Endothelial cell of umbilical vein (primary cell): ENCODE measurements at places on chromosomes 11 and 22. TPM values are rescaled to one million over a fixed set of nuclear protein-coding genes. Genes with fewer than 3 reads are reported as not detected.
A peak's percentile ranks its signal among the peaks of the same experiment; 100 is the strongest.

DNA sequence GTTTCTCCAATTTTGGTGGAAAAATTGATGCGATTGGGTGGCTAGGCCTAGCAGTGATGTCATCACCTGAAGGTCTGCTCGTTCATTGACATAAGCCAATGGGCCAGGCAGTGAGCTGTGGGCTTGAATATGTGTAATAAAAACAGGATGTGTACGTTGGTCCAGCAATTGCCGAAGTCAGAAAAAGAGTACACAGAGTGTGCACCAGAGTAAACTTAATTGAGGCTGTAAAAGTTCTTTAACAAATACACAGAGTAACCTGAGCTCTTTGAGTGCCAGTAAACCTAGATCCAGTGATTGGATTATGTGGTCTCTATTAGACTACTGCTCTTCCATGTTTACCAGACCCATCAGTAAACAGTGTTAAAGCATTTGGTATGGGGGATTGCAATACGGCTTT is 13.0 kb upstream of the GLYATL1 start:
- DNase-seq: no peak

GRCh38 chr11:80388130-80388529 is 947.3 kb upstream of the TENM4 start:
- no peak for DNase-seq

GRCh38 chr11:125360066-125360465 is 136.0 kb downstream of the FEZ1 start:
- no peak for DNase-seq

DNA sequence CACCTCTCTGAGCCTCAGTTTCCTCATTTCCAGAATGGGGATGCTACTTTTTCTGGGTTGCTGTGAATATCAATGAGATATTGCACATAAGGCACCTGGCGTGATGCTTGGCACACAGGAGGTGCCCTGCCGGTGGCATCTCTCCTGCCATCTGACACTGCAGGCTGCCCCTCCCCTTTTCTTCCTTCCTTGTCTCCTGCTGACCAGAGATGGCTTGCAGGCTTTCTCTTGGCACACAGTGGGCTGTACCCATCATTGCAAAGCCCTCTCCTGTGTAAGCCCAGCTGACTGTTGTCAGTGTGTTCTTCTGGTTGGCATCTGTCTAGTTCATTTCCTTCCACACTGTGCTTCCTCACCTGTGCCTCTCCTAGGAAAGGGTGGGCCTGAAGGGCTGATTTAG is 91.7 kb downstream of the MYO18B start:
- no peak for DNase-seq

- DNase-seq: no peak
Observed at GRCh38 chr11:70158201-70158600, 44.9 kb upstream of the FADD start.

DNA sequence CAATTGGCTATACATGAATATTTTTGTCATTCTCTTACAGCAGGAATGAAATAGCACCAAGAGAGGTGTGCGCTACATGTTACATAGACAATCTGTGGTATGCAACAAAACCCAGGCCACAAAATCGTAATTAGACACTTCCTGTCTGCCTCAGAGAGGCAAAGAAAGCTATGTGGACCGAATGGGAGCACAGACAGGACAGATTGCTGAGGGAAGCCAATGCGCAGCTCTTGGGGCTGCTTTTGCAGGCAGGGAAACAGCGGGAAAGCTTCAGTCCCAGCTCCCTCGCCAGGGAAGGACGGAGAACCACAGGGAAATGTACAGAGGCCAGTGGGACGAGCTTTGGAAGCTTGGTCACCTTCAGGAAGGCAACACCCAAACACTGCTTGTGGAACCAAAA is 40.9 kb downstream of the SERPINH1 start:
- peak; percentile 21 for DNase-seq

DNA sequence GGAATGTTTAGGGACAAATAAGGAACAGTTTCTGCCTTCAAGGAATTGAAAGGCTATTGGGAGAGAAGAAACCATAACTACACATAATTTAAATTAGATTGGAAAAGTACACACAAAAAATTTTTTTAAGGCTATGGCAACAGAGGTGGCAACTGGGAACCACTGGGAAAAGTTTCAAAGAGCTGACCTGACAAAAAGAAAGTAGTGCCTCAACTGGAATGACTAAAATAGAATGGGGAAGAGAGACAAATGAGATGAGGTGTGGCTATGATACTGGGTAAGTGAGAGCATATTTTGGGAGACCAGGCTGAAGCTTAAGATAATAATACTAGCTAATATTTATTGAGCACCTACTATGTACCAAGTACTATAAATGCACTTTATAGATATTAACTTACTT is 2.9 kb upstream of the AKIP1 start:
- no peak for DNase-seq

KRTAP5-5 gene
- not detected in 2 replicates for total RNA-seq

- no peak for DNase-seq
Observed at GRCh38 chr11:114566276-114566675, 6.6 kb upstream of the NXPE1 start.

FJX1 gene
- total RNA-seq: 23.7 and 26.6 TPM in 2 replicates

- peak; percentile 31 for DNase-seq
Observed at GRCh38 chr22:41237707-41238569, 2.8 kb downstream of the CHADL start.

DNA sequence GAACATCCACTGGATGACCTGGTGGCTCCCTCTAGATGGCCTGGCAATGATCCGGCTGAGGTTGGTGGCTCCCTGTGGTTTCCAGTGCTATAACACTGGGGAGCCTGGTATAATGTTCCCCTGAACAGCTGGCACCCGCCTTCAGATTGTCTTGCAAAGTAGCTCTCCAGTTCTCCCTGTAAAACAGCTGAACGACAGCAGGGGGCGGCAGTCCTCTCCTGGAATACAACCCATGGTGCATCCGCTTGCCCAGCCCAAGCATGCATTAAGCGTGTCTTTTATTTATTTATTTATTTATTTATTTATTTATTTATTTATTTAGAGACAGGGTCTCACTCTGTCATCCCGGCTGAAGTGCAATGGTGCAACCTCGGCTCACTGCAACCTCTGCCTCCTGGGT is 258.9 kb downstream of the BUD13 start:
- peak; percentile 78 for DNase-seq

GRCh38 chr11:36532941-36533601 is 23.0 kb upstream of the TRAF6 start:
- DNase-seq: no peak

DNA sequence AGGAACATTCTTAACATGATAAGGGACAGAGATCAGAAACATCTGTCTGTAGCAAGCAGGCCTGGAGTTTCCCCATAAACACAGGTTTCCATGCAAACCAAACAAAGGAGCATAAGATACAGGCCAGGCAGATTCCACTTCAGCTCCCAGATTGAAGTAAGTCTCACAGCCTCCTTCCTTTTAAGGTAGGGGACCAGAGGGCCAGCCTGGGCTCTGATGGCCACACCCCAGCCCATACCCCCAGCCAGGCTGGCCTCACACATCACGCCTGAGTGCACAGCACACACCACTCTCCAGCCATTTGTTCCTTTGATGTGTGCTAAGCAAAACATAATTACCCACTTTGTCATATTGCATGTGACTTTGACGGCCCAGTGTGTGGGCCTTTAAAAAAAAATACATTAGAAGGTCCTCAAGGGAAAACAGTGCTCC is 518.7 kb downstream of the NTM start:
- no peak for DNase-seq

PDGFB gene
- total RNA-seq: 240 and 273 TPM in 2 replicates

DNA sequence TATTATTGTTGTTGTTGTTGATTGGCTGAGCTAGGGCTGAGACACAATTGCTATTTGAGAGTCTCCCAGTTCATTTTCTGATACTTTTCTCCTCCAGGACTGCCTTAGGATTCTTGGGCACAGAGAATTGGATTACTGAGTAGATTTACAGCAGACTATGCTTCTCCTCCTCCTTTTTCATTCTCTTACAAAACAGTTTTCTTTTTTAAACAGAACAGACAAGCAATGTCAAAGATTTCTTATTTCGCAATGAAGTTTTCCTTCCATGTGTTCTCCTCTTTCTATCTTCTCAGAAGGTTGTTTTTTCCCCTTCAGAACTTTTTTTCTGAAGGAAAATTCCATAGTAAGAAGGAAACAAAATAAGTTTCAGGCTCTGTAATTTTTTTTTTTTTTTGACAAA is 19.8 kb upstream of the TIMP3 start:
- DNase-seq: no peak

FBLN1 gene
- total RNA-seq: 1.3 and 4.0 TPM in 2 replicates

FBXO7 gene
- total RNA-seq: 79.0 and 81.1 TPM in 2 replicates

- no peak for DNase-seq
Observed at GRCh38 chr22:36497910-36498665, 8.8 kb downstream of the FOXRED2 start.

- DNase-seq: no peak
Observed at GRCh38 chr11:120817158-120817557, 206.7 kb upstream of the TBCEL start.

- DNase-seq: peak; percentile 78
Observed at GRCh38 chr11:122202161-122202950, 86.3 kb upstream of the BLID start.

GRCh38 chr22:23230348-23231068 is 50.2 kb downstream of the BCR start:
- no peak for DNase-seq

DDTL gene
- 2.7 TPM in 1 of 2 replicates, not detected in the other for total RNA-seq

DNA sequence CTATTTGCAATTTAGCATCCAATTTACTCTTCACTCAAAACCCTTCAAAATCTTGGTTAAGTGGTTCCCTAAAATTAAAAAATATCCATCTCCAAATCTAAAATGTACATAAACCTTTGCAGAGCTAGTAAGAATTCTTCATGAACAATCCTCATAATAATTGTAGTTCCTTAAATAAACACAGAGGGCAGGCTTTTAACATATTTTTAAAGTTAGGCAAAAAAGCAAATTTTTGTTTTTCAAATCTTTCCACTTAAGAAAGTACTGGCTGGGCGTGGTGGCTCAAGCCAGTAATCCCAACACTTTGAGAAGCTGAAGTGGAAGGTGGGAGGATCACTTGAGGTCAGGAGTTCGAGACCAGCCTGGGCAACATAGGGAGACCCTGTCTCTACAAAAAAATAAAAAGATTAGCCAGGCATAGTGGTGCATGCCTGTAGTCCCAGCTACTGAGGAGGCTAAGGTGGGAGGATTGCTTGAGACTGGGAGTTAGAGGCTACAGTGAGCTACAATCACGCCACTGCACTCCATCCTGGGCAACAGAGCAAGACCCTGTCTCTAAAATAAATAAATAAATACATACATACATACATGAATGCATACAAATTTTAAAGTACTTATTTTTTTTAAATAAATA is 25.1 kb upstream of the PLAAT3 start:
- peak; percentile 30 for DNase-seq

- no peak for DNase-seq
Observed at GRCh38 chr11:118870396-118871343, 13.0 kb upstream of the CXCR5 start.

DNA sequence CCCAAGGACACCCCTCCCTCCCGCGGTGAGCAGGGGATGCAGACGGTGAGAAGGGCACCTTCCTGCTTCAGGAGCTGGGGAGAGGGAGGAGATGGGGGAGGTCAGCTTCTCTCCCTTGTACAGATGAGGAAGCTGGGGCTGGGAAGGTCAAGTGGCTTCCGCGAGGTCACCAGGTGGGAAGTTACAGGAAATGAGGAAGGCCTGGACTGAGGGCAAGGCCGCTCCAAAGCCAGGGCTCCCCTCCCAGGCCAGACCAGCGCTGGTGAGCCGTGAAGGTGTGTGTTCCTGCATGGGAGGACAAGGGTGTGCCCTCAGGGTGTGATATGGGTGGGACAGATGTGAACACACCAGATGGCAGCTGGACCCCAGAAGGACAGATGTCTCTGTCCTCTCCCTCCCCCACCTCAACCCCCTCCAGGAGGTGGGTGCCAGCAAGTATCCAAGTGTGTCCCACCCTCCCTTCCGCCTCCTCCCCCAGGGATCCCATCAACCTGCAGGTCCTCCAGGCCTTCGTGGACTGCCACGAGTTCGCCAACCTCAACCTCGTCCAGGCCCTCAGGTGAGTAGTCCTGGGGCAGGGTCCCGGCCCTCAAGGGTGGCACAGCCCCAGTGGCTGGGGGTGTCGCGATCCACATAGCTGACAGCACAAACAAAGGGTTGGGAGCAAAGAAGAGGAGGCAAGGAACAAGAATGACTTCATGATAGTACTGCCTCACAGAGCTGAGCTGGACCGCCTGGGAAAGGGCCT is 16.6 kb downstream of the CYTH4 start:
- no peak for DNase-seq

GAS2 gene
- 0.37 and 0.88 TPM in 2 replicates for total RNA-seq

- no peak for DNase-seq
Observed at GRCh38 chr22:46238541-46238940, 11.6 kb downstream of the CDPF1 start.

- DNase-seq: no peak
Observed at GRCh38 chr11:1195682-1196515, 27.0 kb upstream of the MUC5B start.

DNA sequence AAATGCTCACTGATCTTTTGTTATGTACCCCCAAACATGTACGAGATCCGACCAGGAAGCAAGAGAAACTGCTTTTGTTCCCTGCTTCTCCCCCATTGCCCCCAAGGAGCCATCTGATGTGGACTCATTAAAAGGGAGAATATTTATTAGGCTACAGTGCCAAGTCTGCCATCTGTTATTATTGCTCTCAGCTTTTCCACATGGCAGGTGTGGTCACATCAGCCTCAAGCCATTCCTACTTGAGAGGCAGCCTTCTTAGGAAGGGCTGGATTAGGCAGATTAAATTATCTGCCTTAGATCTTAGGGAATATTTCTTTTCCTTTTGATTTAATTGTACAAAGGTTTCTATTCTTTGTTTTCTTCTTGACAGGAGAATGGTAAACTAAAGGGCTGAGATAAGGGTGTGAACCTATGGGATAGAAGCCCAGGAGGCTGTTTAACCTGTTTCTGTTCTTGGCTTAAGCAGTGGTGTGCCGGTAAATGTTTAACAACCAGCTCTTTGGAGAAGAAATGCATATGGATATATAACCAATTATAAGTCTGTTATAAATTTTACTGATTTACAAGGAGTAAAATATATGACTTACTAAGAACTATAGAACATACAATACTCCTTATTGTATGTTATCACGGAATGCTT is 88.8 kb downstream of the PDHX start:
- no peak for DNase-seq

DNA sequence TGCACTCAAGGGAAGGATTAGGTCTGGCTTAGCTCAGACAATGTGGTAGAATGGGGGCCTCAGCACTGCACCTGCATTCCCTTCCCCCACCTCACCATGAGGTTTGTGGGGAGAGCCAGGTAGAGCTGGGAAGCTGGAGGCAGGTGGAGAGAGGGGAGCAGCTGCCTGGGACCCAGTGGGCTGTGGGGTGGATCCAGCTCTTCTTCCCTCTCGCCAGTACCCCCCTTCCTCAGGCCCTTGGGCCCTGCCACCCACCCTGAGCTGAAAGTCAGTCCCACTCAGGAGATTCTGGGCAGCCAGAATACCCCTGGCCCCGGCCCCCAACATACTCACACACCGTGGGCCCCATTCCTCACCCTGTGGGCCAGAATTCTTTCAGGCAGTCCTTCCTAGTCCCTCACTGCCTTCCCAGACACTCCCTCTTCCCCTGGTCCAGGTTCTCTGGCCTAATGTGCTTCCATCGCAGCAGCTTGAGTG is 3.1 kb upstream of the POLD4 start:
- no peak for DNase-seq

GRCh38 chr11:90218606-90219005 is 4.2 kb downstream of the CHORDC1 start:
- no peak for DNase-seq

GRCh38 chr11:105149477-105149876 is 9.9 kb upstream of the CARD18 start:
- no peak for DNase-seq

GRCh38 chr11:110345743-110346142 is 49.3 kb upstream of the RDX start:
- DNase-seq: peak; percentile 44

GRCh38 chr22:27809700-27810608 is 8.4 kb upstream of the MN1 start:
- DNase-seq: peak; percentile 58
